ENCODE measurements at places on chromosomes 16 and 17. TPM values are rescaled to one million over a fixed set of nuclear protein-coding genes. Genes with fewer than 3 reads are reported as not detected.

The PPY gene
- not detected for polyA plus RNA-seq

GRCh38 chr17:33870936-33871335, 384.1 kb upstream of the CCL2 start:
- no peak for DNase-seq

GRCh38 chr16:12758670-12759558, 44.8 kb downstream of the CPPED1 start:
- DNase-seq = no peak

GRCh38 chr17:4478318-4478830, 20.3 kb upstream of the SPNS2 start:
- DNase-seq = no peak

DNA sequence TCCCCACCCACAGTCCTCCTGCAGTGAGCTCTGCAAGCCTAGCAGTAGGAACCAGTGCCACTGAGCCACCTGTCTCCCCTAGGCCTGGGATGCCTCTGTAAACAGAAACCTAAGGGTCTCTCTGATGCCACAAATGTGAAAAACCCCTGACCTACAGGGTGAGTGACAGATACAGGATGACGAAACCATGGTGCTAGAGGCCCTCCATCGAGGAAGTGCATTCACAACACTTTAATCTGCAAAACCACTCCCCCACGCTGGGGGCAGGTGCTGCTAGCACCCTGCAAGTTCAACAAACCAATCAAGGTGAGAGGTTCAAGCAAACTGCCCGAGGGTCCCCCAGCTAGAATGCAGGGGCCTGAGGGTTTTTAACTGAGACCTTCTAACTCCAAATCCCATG, 59.5 kb downstream of the CDYL2 start:
- no peak for DNase-seq

DNA sequence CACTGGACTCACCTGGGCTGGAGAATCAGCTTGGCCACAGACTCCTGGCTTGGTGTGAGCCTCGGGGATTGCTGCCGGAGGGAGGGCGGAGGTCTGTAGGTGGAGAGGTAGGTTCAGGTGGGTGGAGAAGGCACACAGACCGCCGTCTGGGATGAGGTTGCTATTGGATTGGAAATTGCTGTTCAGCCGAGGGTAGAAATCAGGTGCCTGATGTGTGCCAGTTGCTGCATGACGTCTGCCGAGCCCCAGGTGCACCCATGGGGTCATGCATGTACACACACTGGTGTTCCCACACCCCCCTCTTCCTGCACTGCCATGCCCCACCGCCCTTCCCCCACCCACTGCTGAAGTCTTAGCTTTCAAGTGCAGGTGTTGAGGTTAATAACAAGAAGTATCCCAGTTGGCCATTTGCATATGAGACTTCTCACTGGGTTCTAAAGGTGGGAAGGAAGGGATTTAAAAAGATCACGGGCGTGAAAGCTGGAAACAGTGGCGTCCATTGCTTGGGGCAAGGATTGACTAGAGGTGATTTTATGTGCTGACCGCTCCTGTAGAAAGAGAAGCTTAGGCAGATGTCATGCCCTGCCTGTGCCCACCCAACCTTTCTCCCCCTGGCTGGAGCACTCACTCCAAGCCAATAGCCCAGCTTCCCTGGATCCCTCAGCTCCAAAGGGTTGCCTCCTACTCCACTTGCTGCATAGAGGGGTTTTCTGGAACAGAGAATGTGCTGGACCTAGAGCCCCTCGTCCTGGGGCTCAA, 193.6 kb downstream of the CCDC182 start:
- no peak for DNase-seq

GRCh38 chr17:16870253-16871245, 101.4 kb downstream of the TNFRSF13B start:
- DNase-seq = no peak

The CCL8 gene
- 0.24 TPM for polyA plus RNA-seq

DNA sequence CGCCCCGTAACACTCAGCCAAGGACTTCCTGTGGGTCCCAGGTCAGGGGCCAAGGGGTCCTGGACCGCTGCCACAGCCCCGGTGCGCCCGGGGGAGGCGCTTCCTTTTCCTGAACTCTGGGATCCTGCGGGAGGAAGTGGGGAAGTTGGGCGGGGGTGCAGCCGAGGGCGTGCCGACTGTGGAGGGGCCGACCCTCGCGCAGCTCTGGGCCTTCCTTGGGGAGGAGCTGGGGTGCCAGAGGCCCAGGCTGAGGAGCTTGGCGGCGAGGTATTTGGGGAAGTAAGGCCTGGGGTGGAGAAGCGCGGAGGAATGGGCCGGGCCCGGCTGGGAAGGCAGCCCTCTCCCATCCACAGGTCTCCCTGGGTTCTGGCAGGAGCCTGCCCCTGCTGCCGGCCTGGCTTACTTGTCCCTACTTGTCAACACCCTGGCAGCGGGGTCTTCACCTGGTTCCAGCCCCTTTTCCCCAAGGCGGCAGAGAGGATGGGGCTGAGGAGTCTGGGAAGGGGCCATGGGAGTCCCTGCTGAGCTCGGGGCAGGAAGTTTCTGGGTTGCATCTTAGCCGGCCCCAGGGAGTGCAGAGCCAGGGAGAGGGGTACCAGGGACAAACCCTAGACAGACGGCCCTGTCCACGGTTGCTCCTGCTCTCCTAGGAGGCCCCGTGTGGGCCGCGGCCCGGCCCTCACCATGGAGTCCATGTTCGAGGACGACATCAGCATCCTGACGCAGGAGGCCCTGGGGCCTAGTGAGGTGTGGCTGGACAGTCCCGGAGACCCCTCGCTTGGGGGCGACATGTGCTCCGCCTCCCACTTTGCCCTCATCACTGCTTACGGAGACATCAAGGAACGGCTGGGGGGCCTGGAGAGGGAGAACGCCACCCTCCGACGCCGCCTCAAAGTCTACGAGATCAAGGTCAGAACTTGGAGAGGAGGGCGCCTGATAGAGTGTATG, 1.7 kb downstream of the TBKBP1 start:
- DNase-seq = no peak

DNA sequence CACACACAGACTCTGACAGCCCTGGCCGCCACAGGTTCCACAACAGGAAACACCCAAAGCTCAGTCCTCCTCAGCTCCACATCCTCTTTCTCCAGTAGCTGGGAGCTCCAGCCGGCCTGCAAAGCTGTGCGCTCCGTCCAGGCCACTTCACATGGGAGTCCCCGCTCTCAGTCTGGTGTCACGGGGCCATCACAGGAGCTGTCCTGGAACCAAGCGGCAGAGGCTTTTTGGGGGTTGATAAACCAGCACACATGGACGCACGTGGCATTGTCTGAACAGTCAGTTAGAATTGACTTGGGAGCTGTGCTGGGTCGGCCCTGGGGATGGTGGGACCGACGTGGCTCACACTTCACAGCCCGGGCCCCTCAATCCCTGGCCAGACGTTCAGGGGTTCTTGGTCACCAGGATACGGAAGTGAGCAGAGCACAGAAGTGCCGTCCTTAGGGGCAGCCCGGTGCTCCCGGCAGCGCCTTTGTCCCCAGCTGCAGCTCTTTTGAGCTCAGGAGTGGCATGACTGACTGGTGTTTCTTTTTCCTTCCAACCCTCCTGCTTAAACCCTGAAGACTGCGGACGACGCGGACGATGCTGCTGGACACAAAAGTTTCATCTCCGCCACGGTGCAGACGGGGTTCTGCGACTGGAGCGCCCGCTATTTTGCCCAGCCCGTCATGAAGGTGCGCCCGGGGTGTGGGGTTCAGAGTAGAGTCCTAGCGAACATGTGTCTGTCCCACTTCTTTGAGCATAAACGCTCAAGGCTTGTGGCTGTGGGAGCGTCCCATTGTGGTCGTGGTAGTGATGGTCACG, 66.6 kb upstream of the CHMP6 start:
- no peak for DNase-seq

DNA sequence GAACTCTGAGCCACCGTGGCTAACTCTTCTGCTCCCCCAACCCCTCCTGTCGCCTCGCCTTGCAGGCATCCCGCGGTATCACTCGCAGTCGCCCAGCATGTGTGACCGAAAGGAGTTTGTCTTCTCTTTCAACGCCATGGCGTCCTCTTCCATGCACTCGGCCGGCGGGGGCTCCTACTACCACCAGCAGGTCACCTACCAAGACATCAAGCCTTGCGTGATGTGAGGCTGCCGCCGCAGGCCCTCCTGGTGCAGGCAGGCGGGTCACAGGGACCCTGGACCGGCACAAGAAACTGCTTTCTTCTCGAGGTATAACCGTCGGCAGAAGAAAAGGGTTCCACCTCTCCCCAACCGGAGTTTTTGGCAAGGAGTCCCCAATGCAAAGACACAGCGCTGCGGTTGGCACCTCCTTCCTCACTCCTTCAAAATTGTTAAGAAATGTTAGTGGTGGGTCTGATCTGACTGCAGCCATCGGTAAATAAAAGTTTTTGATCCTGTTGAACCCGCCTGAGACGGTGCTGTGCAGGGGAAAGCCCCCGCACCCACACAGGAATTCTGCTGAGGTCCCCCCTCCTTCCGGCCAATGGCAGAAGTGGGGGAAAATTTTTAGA, 2.6 kb downstream of the FOXF1 start:
- no peak for DNase-seq

- DNase-seq = no peak
Observed at GRCh38 chr17:28326114-28326513, 7.1 kb downstream of the TMEM97 start.

- DNase-seq = no peak
Observed at GRCh38 chr17:45338023-45338781, 21.4 kb upstream of the MAP3K14 start.

GRCh38 chr17:50841277-50841948, 6.0 kb downstream of the WFIKKN2 start:
- DNase-seq = no peak

The REXO5 gene
- polyA plus RNA-seq = 4.9 TPM

The TMEM238L gene
- 0.72 TPM for polyA plus RNA-seq

The CEP20 gene
- polyA plus RNA-seq = 38.2 TPM

GRCh38 chr16:11972128-11972527, 4.4 kb upstream of the SNX29 start:
- DNase-seq = no peak

DNA sequence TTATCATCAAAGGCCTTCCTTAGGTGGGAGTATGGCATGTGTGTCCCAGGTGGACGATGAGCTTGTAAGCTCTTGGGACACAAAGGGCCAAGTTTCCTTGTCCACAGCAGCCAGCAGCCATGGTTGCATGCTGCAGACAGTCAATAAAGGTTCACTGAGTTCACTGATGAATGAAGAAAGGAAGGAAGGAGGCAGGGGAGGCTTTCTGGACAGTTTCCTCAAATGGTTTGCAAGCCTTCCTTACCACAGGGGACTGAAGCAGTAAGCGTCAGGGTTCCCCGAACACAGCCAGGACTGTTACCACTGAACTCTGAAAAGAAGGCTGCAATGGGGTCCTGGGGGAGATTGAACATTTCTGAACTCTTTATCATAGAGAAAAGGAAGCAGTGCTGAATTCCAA, 111.1 kb downstream of the GAS7 start:
- no peak for DNase-seq

The C17orf67 gene
- 1.3 TPM for polyA plus RNA-seq

The MTSS2 gene
- polyA plus RNA-seq = 36.8 TPM

GRCh38 chr17:61402978-61403800, 3.5 kb downstream of the TBX2 start:
- no peak for DNase-seq

DNA sequence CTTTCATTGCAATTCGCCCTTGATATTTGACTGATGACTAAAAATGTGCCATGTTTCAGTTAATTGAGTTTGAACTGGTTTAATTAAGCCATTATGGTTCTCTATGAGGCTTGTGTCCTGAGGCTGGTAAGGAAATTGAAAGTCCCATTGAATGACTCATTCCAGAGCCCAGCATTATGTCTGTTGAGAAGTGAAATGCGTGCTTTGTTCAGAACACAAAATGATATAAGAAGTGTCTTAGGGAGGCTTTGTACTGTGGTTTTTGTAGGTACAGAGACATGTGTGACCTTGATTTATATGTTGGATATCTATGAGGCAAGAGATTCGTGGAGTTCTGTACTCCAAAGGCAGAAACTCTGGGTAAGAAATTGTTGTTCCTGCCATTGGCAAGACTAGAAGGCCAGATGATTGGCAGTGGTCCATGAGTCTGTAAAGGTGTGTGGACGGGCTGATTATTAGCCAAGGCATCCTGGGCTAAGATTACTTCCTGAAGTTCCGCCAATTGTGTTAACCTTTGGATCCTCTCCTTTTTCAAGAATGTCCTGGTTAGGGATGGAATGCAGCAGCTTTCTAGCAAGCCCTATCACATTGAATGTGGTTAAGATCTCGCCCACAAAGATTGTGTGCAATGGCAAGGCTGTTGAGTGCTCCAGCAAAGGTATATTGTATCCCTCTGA, 103.7 kb downstream of the NPIPB5 start:
- DNase-seq = no peak

All from right renal cortex interstitium (tissue), 3 donors.